Stimulated activated CD4-positive, alpha-beta T cell treated with anti-CD3 and anti-CD28 coated beads, Interleukin-2, amount 100 ng/mL, for 4 hours (primary cell): ENCODE measurements at places on chromosomes 2 and 18.

DNA sequence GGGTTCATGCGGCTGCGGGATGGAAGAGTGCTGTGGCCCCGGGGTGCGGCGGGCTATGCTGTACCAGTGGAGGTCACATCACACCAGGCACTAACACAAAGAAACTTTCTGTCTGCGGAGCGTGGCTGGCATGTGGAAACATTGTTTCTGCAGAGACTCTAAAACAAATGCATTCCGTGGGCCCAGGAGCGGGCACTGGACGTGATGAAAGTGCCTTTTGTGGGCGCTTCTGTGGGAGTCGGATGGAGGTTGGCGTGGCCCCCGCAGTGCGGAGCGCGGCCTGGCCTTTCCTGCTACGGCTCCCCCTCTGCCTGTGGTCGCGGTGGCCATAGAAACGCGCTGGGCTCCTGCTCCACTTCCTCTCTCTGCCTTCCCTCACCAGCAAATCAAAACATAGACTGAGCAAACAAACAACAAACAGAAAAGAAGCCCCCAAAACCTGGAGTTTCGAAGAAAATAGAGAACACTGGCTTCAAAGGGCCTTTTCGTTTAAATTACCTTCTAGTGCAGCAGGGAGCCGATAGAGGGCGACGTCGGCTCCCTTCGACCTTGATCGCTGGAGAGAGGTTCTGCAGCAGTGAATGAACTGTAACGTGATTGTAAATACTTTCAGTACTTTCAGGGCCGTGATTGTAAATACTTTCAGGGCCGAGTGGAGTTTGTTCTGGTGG lies 51.4 kb downstream of the KIF5C start:
- DNase-seq: peak; percentile 11

DNA sequence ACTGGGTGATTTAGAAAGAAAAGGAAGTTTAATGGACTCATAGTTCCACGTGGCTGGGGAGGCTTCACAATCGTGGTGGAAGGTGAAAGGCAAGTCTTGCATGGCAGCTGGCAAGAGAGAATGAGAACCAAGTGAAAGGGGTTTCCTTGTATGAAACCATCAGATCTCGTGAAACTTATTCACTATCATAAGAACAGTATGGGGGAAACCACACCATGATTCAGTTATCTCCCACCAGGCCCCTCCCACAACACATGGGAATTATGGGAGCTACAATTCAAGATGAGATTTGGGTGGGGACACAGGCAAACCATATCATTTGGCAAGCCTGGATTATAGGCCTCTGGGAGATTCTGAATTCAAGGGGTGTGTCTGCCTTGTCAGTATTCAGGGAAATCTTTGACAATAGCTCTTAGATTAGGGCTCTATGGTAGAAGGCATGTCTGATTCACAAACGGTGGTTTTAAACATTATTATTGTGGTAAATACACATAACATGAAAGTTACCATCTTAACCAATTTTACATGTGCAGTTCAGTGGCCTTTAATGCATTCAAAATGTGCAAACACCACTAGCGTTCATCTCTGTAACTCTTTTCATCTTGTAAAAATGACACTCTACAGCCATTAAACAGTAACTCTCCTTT lies 15.3 kb upstream of the PLB1 start:
- DNase-seq: no peak

- no peak for DNase-seq
Measured at GRCh38 chr18:9719421-9719981, 11.4 kb downstream of the RAB31 start.

DNA sequence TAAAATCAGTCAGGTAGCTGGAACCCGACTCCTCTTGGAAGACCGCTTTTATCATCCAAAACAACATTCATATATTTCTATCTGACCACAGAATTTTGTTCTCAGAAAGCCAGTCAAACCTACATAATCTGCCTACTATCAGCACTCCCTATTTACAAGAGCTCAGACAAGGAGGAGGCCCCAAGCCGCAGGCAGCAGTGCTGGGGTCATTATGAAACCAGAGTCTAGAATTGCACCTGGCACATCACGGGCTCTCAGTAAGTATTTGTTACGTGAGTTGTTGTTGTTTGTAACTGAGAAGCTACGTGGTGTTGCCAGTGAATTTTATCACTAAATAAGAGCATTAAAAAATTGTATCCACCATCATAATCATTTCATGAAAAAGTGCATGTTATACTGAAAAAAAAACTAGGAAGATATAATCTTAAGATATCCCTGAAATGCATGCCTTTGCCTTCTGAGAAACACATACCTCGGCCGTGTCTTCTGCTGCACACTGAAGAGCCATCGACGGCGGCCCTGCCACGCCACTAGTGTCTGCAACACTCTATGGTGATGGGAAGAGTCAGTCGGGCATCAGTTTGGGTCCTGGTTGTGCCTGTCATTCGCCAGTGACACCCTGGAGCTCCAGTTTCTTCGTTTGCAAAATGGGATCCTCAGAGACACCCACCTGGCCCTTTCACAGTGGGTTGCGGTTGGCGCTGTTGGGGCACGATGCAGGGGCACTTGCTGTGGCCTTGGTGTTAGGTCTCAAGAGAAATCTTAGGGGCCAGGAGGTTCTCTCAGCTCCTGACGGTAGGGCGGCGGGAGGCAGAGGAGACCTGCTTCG lies 505.9 kb downstream of the EIPR1 start:
- DNase-seq: no peak

DNA sequence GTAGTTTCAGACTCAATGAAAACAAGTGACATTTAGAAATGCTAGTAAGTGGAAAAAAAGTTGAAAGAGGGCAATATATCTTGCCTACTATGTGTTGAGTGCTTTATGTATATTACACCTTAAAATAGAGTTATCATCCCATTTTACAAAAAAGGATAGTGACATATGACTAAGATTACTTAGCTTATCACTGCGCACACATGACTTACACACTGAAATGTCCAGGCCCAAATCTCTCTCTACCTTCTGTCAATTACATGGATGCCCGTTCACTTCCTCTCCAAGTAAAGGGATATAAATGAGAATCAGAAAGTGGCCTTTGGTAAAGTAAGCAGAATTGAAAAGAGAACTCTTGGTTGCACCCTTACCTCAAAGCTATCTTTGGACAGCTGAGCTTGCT lies 3.6 kb upstream of the PARD3B start:
- no peak for DNase-seq

DNA sequence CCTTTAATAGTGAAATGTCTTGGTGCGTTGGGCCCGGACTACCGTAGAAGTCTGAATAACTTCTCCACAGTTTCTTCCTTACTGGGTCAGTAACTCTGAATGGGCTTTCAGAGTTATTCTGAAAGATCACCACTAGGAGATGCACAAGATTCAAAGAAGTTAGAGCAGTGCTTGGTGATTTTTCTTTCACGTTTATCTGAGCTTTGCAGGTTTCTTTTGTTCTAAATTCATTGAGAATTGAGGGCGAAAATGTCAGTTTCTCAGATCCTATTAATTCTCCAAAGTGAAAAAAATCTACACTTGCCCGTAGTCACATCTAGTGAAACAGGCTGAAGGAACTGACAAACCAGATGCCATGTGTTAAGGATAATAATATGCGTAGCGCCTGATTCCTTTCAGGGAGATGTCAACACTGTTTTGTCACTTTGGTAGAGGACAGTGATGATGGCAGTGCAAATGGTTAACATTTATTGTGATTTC lies 70.1 kb downstream of the QPCT start:
- DNase-seq: no peak

DNA sequence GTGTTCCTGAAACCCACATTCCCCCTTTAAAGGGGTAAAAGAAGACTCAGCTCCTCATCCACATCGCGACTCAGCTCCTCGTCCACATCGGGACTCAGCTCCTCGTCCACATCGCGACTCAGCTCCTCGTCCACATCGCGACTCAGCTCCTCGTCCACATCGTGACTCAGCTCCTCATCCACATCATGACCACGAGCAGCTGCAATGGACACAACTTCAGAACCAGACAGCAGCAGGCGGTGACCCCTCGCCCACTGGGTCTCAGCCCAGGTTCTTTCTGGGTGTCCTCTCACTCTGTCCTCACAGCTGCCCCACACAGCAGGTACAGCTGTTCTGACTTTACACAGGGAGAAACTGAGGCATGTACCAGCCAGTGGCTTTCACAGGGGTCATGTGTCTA lies 163.5 kb upstream of the SALL3 start:
- DNase-seq: no peak

DNA sequence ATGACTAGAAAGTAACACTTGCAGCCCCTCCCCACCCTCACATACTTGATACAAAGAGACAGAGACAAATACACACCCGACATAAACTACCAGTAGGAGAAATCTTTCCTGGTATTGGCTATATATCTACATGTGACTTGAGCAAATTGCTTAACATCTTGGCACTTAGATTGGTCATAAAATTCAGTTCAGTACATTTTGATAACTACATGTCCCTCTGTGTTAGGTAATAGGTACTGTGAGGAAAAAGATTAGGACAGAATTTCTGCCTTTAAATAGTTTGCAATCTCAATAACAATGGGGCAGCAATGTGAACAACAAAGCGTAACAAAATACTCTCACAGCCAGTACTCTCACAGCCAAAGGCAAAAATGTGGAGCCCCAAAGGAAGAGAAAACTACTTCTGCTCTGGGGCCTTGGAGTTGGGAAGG lies 670.0 kb upstream of the ACVR2A start:
- DNase-seq: no peak

DNA sequence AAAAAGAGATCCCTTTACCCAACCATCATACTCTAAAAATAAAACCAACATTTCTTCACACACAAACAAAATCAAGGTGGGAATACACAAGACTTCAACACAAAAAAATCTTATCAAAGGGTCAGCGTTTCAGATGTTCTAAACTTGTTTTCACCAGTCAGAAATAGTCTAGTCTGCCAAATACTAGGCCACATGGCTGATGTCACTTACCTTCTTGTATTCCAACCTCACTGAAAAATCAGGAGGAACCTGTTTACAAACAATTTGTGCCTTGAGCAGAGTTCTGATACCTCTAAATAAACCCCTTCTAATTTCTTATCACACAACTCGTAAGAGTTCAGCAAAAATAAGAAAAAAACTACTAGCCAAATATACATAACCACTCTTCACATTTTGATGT lies 20.1 kb downstream of the FEZ2 start:
- DNase-seq: no peak

GRCh38 chr2:192828947-192829346 lies 634.2 kb upstream of the TMEFF2 start:
- DNase-seq: no peak

- DNase-seq: no peak
Measured at GRCh38 chr2:115084446-115084845, 642.0 kb downstream of the DPP10 start.

DNA sequence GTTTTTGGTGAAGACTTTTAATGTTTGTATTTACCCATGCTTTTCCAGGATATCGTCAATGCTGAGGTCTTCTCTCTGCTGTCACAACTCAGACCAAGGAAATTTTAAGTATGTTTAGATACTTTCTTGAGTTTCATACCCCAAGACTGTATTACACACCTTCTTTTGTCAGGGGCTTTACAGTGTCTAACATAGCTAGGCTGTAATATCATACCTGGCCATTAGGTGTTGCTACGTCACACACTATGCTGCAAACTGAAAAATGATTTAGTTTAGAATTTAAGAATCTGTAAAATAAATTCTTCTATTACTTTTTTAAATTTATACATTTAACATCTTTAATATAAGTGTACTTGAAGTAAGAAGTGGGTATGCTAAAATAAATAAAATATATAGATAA lies 358.4 kb upstream of the NRP2 start:
- DNase-seq: no peak

GRCh38 chr18:39057423-39058064 lies 1491.9 kb upstream of the CELF4 start:
- no peak for DNase-seq

DNA sequence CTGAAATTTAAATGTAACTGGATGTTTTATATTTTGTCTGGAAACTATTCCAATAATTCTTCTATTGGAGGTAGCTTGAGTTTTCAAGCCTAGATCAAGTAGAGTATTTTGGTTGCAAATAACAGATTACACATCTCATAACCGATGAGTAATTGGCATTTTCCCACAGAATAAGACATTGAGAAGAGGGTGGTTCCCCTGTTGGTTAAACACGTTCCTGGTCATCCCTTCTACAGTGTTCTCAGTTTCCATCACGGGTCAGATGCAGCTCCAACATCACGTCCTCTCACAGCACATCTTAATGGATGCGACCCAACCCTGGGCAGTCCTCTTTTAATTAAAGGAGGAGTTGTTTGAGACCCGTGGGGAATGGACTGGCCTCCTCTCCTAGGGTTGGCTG lies 149.0 kb upstream of the ZNF516 start:
- no peak for DNase-seq

DNA sequence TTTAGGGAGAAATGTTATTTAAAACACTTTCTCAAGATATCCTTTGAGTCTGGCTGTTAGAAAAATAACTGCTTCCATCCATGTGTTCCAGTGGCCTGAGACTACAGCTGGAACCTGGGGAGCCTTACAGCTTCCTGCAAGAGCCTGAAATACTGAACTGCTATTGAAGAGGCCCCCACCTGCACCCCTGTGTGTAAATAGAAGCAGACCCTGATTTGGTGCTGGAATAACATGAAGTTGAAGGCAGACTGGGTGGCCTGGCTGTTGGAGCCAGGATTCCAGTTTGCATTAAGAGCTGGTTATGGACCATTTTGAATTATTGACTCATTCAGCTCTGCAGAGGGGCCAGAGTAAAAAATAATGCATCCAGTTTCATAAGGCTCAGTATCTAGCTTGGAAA lies 61.9 kb downstream of the DIS3L2 start:
- DNase-seq: no peak

DNA sequence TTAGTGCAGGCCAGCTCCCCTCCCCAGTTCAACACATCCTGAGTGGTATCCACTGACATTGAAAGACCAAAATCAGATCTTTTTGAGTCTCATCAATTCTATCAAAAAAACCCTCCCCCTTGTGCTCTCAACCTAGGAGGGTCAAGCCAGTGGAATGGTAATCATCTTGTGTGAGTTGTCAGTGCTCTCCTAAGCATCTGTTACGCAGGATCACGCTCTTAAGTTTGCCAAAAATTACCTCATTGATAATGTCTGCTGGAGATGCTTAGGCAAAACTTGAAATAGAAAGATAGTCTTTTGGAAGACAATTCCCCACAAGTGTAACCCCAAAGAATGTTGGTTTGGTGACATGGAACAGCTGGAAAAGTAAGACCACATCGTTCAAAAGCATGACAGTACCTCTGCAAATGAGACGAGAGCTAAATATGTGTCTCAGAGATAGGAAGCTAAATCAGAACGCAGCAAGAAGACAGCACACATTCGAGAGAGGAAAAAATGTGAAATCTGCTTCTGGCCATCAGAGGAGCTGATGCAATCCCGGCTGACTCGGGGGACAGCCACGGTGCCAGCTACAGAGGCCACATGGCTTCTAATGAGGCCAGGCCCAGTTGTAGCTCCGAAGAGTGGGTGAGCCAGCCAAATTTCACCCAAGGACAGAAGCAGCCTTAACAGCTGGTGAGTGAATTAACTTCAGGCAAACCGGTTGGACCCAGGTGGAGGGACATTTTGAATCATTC lies 753.9 kb downstream of the RNF144A start:
- DNase-seq: no peak

DNA sequence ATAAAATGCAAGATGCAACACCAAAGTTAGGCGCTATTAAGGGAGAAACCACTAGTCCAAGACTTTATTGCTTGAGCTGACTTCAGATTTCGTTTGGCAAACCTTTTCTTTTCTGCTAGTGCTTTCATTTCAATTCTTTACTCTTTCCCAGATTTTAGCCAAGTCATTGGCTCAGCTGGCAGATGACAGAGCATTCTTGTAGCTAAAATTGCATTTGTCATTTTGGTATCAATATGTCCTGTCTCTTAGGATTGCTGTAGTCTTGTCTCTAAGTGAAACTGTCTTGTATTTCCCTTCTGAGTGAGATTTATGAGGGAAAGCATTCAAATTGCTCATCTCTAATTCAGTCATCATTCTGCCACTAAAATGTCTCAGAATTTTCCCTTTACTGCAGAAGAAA lies 335.1 kb downstream of the METTL4 start:
- DNase-seq: no peak

- DNase-seq: no peak
Measured at GRCh38 chr2:70927641-70928040, 8.1 kb upstream of the ATP6V1B1 start.
